ENCODE measurements at places on chromosomes 3 and 15.

- peak; percentile 75 for DNase-seq
Measured at GRCh38 chr3:9067352-9067975, 104.2 kb upstream of the RAD18 start.

- no peak for DNase-seq
Measured at GRCh38 chr15:66019368-66019767, 150.1 kb downstream of the RAB11A start.

GRCh38 chr3:106731230-106731629, 646.0 kb upstream of the CCDC54 start:
- no peak for DNase-seq

DNA sequence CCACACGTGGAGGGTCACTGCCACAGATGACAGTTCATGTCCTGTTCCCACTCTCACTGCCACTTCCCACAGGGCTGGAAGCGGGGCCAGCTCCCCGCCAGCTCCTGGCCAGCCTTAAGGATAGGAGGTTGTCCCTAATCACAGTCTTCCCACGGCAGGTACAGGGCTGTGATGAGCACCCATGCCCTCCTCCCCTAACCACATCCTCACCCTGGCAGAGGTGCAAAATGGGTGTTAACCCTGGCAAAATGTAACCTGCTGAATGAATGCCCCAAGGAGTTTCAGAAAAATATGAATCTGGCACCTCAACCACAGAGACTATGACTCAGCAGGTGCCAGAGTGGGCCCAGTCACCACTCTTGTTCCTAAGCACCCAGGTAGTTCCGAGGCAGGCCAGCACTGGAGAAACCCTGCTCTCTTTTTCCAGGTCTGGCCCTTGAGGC, 185.1 kb upstream of the TPM1 start:
- DNase-seq, result no peak

GRCh38 chr15:84387086-84387485, 151.5 kb downstream of the GOLGA6L4 start:
- no peak for DNase-seq
